ENCODE measurements at places on chromosomes 3 and 15.

DNA sequence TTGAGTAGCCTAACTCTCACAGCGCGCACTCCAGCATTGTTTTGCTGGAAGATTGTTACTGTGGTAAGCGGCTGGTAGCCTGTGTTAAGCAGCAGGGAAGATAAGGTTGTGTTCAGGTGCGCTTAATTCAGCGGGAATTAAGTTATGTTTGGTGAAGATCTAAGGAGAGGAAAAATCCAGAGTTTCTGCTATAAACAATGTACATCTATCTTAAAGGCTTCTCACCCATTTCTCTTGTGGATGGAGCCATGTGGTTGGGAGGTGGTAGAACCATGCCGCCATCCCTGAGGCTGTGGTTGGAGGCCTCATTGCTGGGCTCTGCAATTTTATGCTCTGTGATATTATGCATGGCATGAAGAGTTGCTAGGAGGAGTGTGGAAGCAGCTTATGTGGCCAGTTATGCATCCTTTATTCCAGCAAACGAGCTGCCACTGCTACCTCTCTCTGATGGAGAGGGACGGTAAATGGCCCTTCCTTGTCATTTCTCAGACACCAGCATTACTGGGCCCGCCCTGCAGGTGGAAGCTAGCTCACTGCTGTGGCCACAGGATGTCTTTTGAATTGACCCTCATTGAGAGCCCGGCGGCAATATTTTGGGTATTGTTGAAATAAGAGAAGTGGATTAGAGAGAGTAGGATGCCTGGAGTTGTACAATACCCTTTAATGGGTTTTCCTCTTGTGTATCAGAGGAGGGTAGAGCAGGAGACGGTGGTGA is 1.3 kb downstream of the MINAR1 start:
- peak; percentile 29 for DNase-seq

- no peak for DNase-seq
Observed at GRCh38 chr3:74127256-74127655, 487.2 kb downstream of the CNTN3 start.

DNA sequence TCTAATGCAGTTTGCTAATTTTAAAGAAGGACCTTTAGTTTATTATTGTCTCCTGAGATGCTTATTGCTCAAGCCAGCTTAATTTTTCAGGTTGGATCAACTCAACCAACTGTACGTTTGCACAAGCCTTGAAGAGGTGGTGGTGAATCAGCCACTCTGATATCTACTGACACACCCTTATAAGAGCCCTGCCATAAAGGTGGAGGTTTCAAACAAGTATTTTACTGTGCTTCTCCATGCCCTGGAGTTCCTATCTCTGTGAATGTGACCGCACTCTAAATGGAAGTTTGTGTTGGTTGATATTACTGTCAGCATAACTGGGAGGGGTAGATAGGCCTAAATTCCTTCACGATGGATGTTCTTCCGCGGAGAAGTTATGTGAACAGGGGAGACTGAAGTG is 297.3 kb upstream of the UBE2E1 start:
- no peak for DNase-seq

DNA sequence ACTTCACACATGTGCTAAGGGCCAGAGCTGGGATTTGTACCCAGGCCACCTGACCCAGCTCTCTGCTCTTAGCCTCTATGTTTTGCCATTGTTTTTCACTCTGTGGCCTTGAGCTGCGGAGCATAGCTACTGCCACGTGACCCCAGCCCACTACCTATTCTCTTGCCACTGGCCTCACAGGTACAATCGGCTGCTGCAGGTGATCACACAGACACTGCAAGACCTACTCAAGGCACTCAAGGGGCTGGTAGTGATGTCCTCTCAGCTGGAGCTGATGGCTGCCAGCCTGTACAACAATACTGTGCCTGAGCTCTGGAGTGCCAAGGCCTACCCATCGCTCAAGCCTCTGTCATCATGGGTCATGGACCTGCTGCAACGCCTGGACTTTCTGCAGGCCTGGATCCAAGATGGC is 46.2 kb downstream of the SEMA3G start:
- DNase-seq, result no peak

DNA sequence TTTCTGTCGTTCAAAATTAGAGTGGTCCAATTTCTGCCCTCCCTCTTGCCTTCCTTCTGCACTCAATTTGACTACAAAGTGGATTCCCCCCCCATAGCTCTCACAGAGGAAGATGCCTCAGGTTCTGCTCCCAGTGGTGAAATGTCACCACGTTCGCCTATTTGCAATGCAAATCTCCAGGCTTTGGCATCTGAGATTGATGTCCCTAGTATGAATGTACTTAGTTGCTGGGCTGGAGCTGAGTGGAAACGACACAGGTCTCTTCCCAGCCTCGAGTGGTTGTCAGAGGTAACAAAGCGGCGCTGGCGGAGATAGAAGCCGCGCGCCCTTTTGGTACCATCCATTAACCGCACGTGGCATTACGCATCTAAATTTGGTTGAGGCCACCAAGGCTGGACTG is 860.1 kb downstream of the MCTP2 start:
- DNase-seq, result no peak

GRCh38 chr3:182671541-182671940 is 121.8 kb upstream of the ATP11B start:
- no peak for DNase-seq

DNA sequence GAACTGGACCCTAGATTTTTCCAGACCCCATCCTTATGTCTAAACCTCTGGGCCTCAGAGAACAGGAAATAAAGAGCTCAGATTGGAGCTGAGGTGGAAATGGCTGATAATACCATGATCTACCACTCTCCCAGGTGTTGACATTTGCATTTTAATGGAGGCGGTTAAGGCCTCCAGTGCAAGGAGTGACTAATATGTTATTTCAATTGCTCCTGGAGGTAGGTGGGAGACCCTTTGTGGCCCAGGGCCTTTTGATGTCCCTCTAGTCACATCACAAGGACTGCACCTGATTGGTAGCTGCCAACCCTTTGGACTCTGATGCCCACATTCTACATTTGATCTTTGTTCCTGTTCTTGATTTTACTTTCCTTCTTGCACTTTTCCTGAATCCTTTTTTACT is 9.0 kb upstream of the ADCY5 start:
- DNase-seq, result no peak

- DNase-seq, result no peak
Observed at GRCh38 chr15:57948351-57949289, 116.9 kb downstream of the ALDH1A2 start.

DNA sequence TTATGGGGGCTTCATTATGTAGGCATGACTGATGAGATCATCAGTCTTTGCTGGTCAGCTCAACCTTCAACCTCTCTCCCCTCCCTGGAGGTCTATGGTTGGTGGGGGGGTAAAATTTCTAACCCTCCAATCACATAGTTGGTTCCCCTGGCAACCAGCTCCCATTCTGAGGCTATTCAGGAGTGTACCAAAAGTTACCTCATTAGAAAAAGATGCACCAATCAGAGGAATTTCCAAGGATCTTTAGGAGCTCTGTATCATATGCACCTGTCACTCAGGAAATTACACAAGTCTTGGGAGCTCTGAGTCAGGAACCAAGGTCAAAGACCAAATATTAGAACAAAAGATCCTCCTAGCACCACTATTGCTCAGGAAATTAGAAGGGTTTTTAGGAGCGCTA is 21.4 kb upstream of the LEO1 start:
- DNase-seq, result no peak

GRCh38 chr15:53522991-53523390 is 236.5 kb downstream of the WDR72 start:
- peak; percentile 30 for DNase-seq

DNA sequence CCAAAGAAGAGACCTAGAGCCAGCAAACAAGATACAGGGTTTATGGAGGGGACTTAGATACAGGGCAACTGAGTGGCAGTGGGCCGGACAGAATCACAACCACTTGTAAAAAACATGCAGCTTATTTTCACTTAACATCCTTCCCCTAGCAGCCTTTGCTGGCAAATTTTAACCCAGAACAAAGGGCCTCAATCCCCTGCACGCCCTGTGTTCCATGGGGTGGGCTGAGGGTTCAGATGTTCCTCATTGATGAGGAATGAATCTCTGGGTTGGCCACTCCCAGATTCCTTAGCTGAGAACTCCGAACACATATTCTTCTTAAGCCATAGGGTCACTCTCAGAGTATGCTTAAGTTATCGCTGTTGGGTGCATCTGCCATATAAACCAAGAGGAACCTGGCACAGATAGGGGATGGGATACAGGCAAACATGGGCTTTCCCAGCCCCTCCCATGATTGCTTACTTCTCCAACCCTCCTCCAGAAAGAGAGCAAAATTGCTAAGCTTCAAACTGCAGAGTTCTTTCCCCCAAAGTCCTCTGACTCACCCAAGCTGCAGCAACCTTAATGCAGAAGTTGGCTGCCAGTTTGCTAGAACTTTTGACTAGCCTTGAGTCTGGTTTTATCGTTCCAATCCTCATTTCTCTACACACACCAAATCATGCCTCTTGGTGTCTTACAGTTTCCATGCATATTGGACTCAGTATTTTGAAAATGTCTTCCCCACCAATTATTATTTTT is 146.9 kb downstream of the CD47 start:
- no peak for DNase-seq

DNA sequence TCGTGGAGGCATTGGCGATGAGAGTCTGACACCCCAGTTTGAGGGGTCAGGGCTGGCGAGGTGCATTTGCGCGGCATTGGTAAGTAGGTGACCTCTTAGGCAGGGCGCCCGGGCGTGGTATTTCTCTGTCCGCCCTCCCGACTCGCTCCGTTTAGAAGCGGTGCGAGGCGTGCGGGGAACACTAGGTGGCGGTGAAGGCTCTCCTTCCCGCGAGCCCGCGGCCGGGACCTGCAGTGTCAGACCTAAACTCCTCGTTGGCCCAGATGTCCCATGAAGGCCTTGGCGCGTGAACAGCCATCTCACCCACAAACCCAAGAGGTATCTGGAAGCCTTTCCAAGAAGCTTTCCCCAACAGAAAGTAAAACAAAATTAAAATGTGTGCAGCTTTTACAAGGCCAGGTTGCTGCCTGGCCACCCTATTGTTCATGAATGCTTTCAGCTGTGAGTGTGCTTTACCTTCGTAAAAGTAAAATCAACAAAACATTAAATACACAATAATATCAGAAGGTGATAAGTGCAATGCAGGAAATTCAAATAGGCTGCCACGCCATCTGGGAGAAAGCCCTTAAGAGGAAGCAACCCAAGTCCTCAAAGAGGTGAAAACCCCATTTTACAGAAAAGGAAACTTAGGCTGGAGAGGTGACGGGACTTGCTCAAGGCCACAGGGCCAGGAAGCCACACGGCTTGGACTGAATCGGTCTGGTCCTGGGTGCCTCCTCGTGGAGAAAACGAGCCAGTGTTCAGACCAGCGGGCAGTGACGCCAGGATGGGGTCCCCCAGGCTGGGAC is 120.3 kb downstream of the ETFA start:
- peak; percentile 87 for DNase-seq

DNA sequence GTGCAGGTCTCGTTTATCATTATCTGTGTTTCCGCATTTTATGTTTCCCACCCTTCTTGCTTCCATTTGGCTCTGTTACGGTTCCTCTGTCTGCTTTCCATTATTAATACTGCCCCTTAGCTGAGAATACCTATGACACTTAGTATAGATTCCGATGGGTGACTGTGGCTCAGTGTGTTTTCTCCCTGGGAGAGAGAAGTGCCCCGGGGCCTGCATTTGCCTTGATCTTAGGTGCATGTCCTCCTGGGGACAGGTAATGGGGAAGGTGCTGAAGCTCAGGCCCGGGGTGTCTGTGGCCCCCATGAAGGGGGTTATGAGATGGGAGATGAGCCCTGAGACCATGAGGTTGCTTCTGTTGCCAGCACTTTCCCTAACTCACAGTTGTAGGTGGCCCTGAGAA is 43.4 kb upstream of the PCSK6 start:
- DNase-seq, result no peak

DNA sequence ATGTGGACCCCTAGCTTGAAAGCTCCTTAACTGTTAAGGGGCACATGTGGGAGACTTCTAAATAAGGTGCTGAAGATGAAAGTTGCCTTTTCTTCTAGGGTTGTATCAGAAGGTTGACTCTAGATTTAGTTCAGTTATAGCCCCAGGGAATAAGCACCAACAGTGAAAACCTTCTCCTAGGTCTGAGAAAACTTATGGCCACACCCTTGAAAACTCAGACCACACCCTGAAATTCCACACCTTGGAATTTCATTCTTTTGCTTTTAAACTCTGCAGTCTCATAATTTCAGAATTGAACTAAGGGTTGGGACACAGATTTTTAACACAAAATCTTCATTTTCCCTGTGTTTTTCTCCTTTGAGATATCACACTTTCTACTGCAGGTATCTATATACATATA is 355.8 kb upstream of the IL12A start:
- no peak for DNase-seq

DNA sequence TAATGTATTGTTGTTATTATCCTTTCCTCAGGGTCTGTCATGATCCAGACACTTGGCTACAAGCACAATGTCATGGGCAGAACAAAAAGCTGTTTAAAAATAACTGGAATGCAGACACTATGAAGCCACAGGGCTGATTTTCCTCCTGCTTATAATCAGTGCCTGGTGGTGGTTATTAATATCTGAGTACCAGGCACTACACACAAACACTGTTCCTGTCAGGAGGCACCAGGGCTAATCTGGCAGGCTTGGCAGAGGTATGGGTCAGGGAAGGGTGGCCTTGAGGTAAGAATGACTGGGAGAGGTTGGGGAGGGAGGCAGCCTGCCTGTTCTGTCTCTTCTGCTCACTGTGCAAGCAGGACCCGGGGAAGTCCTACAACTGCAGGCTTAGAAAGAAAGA is 67.2 kb downstream of the WDR76 start:
- DNase-seq, result no peak

DNA sequence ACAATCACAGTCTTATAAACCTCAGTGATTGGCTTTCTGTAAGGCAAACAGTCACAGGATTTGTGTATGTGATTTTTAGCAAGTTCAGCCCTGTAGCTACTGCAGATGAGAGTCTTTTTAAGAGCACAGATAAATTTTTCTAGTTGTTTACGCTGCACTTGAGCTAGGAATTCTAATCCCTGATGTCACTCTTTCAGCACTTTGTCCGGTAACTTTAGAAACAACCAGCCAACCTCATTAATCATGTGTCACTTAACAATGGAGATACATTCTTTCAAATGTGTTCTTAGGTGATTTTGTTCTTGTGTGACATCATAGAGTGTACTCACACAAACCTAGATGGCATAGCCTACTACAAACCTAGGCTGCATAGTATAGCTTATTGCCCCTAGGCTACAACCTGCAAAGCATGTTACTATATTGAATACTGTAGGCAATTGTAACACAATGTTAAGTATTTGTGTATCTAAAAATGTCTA is 36.8 kb upstream of the GOLGA6L2 start:
- no peak for DNase-seq

DNA sequence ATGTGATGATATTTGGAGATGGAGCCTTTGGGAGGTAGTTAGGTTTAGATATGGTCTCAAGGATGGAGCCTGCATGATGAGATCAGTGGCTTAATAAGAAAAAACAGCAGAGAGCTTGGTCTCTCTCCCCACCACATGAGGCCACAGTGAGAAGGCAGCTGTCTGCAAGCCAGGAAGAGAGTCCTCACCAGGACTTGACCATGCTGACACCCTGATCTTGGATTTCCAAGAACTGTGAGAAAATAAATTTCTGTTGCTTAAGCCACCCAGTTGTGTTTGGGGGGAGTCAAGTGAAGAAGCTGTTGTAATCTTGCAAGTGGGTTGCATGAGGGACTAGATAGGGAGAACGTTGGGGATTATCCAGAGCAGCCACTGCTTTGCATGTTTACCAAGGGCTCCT is 62.3 kb upstream of the TNFAIP8L3 start:
- no peak for DNase-seq
